Activated B cell treated with CpG ODN at 0.5 μM for 24 hours (primary cell): ENCODE measurements at places on chromosomes 1 and 21. TPM values are rescaled to one million over a fixed set of nuclear protein-coding genes. Genes with fewer than 3 reads are reported as not detected.

Gene ADAMTS5
- not detected in 2 replicates for total RNA-seq

Gene ARHGAP29
- total RNA-seq = not detected in 2 replicates

DNA sequence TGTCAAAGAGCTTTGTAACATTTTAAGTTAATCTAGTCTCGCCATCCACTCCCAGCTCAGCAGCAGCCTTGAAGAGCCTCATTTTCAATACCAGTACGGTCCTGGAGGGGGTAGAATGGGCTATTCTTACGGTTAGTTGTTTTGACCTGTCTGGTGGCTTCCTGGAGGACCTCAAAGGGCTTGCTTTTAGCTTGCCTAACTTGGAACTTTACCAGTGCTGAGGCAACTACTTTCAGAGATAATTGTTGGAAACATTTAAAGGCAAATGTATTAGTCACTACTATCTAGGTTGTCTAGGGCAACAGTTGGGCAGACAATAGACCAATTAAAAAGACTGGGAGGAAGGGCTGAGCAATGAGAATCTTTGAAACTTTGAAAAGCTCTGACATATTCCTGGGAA is 56.0 kb downstream of the TTLL7 start:
- H3K36me3 ChIP-seq = peaks cover 2% of the 10 kb centered on the region
- H3K27me3 ChIP-seq = peaks cover 2% of the 10 kb centered on the region
- no peaks in the 10 kb centered on the region for H3K4me1 ChIP-seq

DNA sequence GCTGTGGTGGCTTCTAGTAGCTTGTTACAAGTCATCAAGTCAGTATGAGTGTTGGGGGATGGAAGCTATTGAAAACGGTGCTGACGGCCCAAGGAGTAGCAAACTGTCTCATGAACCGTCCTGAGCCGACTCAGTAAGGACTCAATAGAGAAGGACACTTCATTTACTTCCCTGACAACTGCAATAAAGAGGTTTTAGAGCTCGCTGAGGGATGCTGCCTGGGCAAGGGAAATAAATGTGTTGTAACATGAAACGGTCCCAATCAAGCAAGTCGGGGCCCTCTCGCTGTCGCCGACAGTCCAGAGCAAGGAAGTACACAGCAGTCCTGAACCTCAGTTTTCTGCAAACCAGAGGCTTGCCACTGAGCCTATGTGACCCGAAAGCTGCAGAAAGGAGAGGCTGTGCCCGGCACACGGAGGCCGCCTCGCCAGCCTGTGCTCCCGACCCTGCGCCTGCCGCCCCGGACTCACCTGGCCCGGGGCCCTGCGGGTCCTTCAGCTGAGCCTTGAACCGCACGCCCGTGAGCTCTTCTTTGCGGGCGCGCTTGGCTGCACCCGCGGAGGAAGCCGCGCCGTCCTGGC is 423 bp downstream of the URB1 start:
- peaks cover 2% of the 10 kb centered on the region for H3K27me3 ChIP-seq
- H3K36me3 ChIP-seq = peaks cover 24% of the 10 kb centered on the region
- DNase-seq = no peak
- H3K27ac ChIP-seq = peak overlapping the region; percentile 83

GRCh38 chr1:37306461-37306860 is 167.9 kb upstream of the ZC3H12A start:
- H3K4me3 ChIP-seq = no peak overlapping the region
- DNase-seq = no peak
- no peaks in the 10 kb centered on the region for H3K4me1 ChIP-seq
- H3K36me3 ChIP-seq = no peaks in the 10 kb centered on the region
